Dermis microvascular lymphatic vessel endothelial cell (primary cell): ENCODE measurements at places on chromosomes 13 and 19.
A peak's percentile ranks its signal among the peaks of the same experiment; 100 is the strongest.

DNA sequence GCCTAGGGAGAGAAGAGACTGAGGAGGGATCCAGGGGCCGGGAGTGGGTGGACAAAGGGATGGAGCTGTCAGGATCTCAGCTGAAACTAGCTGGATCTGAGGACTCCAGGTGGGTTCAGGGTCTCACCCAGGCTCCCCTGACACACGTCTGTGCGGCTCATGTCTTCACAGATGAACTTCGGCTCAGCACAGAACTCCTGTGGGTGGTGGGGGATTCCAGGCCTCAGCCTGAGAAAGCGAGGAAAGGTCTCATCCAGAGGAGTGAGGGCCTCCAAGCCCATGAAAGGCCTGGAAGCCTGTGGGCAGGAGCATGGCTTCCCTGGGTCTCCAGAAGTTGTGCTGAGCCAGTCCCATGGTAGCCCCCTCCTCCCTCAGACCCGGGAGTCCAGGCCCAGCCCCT lies 1.4 kb downstream of the CAPN12 start:
- no peak for DNase-seq

- no peak for DNase-seq
These were observed 1438.6 kb downstream of the UQCRFS1 start for GRCh38 chr19:27774337-27774736.

DNA sequence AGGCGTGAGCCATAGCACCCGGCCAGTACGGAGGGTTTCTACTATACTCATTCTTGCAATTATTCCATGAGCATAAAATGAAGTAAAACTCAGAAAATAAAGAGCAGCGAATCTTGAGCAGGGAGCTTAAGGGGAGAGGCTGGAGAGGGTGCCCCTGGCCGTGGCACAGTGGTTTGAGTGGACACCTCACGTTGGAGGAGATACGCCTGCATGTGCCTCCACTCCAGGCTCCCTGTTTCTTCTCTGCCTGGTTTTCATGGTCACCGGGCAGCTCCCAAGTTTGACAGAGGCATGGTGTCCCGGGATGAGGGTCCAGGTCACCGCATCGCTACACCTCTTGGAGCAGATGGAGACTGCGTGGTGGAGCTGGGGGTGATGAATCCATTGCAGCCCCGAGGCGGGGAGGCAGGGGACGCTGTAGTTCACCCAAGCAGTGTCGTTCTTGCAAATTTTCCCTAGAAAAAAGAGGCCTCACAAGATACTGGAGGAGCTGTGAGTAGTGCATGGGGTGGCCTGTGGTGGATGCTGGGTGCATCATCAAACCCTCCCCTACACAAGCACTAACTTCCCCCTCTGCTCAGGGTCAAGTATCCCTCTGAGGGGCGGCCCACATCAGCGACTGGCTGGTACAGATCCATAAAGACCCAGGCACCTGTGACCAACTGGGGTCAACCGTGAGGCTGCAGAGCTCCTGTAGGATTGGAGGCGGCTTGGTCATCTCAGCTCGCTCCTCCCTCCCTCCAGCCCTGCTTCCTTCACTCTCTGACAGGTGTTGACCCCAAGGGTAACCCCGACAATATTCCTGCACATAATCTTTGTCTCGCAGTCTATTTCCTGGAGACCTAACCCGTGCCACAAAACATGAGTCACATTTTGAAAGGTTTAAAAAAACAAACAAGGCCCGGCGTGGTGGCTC lies 3.6 kb upstream of the MIER2 start:
- peak; percentile 92 for DNase-seq

DNA sequence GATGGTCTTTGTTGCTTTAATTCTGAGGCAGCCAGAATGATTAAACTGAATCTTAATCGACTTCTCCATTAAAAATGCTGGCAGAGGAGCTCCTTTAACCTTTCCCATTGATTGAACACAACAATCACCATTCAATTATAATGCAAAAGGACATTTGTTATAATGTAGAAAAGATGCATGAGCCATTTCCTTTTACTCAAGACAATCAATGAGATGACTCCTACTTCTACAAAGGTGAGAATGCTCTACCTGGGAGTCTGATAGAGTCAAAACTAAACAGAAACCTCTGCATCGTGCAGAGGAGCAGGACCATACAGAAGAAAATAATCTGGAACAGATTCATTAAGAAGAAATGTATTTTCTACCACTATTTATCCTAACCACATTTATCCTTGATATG lies 253.6 kb upstream of the DACH1 start:
- DNase-seq, result no peak

DNA sequence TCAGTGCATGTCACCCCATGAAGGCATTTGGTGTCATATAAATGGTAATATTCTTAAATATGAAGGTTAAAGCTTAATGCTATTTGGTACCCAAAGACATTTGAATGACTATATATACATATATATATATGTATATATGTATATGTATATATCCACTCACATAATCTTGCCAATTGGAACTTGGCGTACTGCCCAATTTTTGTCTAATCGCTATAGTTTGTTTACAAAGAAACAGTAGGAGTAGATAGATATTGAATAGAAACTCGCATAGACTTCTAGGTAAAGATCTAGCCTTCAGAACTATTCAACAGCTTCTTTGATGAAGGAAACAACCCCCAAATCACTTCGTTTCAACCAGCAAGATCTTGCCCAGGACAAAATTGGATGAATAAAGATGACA lies 24.1 kb downstream of the KLF5 start:
- DNase-seq, result no peak

DNA sequence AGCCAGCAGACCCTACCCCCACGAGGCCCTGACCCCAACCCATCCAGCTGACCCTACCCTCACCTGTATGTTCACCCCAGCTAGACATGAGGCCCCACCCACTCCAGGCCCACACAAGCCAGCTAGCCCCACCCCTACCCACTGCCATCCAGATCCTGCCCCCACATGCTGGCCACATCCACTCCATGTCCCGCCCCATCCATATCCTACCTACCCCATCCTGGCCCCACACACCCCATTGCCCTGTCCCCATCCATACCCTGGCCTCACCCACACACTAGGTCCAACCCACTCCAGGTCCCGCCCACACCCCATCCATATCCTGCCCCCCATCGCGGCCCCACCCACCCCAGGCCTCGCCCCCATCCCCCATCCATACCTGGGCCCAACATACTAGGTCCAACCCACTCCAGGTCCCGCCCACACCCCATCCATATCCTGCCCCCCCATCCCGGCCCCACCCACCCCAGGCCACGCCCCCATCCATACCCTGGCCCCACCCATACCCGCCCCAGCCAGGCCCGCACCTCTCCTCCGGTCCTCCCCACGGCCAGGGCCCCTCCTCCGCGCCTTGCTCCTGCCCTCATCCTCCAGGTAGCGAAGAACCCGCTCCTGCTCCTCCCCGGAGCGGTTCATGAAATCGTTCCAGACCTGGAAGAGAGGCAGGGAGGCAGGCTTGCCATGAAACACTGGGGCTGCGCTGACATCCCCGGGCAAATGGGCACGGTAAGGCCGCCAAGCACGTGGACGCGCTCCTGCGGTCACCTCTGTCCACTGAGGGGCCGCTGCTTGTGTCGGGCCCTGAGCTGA lies 7.2 kb downstream of the RNU6-9 start:
- no peak for DNase-seq

DNA sequence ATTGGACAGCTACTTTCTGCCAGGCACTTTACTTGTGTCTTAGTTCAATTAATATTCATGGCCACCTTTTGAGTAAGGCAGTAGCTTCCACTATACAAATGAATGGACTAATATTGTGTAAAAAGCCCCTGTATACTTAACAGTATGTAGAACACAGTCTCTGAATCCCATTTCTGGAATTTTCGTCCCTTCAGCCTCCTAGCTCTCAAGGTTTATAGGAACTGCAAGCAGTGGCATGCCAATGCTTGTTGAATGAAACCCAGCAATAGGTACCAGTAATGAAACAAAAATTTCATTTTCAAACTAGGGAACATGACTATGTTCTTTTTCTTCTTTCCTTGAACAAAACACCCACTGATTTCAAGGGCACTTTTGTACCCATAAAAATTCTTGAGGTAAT lies 361.6 kb downstream of the TDRD3 start:
- no peak for DNase-seq

DNA sequence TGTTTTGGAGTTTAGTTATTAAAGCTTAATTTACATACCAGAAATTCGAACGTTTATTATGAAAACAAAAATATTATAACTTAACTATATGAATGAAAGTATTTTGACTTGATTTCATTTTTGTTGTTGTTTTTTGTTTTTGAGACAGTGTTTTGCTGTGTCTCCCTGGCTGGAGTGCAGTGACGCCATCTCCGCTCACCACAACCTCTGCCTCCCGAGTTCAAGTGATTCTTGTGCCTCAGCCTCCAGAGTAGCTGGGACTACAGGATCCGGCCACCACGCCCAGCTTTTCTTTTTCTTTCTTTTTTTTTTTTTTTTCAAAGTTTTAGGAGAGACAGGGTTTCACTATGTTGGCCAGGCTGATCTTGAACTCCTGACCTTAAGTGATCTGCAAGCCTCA lies 392.6 kb downstream of the PCDH17 start:
- DNase-seq, result no peak

- DNase-seq, result no peak
These were observed 658 bp downstream of the CLPP start for GRCh38 chr19:6362027-6362350.
